ENCODE measurements at places on chromosomes 1 and 21.

DNA sequence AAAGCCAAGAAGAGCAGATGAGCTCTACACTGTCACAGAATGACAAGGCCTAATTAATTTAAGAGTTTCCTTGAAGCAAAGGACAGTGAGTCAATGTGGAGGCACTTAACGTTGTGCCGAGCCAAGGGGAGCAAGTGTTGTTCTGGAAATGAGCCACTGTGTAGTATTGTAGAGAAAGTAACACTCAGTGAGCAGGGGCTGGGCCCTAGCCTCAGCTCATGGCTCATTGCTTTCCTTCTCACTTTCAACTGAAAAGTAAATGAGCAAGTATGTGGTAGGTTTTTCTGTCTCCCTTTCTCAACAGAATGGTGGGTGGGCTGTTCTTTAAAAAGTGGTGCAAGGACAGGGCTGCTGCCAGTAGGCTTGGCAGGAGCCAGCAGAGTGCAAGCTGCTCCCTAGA, 11.8 kb upstream of the KIAA0040 start:
- H3K27ac ChIP-seq: no peak overlapping the region
- peaks cover 21% of the 10 kb centered on the region for H3K4me1 ChIP-seq
- H3K4me3 ChIP-seq: no peak overlapping the region
- no peak for DNase-seq

DNA sequence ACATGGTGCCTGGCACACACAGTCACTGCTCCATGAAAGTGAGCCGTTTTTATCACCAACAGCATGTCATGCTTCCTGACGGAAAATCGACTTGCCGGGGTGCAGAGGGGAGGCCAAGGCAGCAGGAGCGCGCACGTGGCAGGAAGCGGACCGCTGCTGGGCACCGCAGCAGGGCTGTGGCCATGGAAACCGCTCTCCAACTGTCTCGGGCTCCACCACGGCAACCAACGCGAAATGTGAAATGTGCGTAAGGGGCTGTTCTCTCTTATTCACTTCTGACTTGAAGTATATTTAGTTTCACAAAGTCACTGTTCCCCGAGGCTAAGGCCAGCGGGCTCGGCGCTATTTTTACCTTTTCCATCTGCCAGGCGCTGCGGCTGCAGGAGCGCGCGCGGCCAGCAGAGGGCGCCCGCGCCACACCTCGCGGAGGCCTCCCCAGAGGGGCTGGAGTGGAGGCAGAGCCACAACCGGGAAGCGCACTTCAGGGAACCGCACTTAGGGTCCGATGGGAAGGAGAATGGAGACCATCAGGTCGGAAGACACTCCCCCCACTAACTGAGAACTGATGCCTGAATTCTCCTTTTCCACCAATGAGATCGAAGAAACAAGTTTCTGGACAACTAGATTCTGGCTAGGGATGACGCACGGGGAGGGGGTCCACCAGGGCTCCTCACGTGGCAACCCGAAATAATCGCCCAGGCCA, 19.7 kb downstream of the RCC2 start:
- no peak overlapping the region for H3K4me3 ChIP-seq
- H3K27ac ChIP-seq: no peak overlapping the region
- peaks cover 28% of the 10 kb centered on the region for H3K4me1 ChIP-seq
- H3K36me3 ChIP-seq: peaks cover 94% of the 10 kb centered on the region
- H3K27me3 ChIP-seq: no peaks in the 10 kb centered on the region

DNA sequence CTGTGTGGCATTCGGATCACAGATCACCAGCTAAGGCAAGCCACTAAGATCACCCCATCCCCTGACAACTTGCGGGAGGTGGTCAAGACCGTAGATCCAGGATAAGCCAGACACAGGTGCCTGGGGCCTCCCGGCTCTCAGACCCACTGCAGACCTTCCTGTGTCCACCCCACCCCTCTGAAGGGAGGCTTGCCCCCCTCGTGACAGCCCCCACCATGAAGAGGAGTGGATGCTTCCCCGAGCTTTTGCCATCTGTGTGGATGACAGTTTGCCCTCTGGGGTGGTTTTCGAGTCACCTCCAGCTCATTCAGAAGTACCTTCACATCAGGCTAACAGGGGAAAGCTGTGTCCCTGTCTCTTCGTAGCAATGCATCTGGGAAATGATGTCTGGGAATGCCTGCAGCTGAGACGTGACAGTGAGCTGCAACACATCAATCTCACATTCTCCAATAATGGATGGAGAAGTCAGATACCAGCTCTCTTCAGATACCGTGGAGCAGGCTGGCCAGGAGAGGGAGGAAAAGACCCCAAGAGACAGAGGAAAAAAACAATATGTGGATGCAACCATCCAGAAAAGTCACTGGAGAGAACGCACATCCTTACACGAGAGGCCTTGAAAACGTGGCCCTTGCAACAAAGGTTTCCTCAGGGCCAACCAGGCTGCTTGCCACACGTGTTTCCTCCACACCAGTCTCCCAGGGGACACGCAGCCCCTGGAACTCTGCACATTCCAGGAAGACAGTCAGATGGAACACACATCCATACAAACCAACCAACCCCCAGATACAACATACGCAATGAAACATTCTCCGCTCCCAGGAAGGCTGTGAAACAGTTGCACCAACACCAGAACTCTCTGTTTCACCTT, 20.4 kb upstream of the FHAD1 start:
- H3K36me3 ChIP-seq: no peaks in the 10 kb centered on the region
- peaks cover 12% of the 10 kb centered on the region for H3K4me1 ChIP-seq
- H3K4me3 ChIP-seq: no peak overlapping the region
- DNase-seq: no peak
- H3K27ac ChIP-seq: no peak overlapping the region

GRCh38 chr21:29523646-29524045, 224.9 kb downstream of the BACH1 start:
- no peaks in the 10 kb centered on the region for H3K4me1 ChIP-seq
- H3K27ac ChIP-seq: no peak overlapping the region
- no peaks in the 10 kb centered on the region for H3K36me3 ChIP-seq
- no peaks in the 10 kb centered on the region for H3K27me3 ChIP-seq
- no peak overlapping the region for H3K4me3 ChIP-seq
- no peak for DNase-seq

DNA sequence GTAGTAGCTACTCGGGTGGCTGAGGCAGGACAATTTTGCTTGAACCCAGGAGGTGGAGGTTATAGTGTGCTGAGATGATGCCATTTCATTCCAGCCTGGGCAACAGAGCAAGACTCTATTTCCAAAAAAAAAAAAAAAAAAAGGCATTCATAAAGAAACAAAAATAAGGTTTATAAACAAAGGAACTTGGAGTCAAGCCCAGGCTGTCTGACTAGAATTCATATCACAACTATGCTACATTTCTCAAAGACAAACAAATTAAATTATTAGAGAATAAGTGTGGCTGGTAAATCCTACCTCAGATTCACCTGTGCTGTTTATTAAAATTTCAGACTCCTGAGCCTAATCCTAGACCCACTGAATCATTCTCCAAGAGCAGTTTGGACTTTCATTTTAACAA, 4.2 kb downstream of the GCLM start:
- no peaks in the 10 kb centered on the region for H3K27me3 ChIP-seq
- H3K4me3 ChIP-seq: no peak overlapping the region
- no peak overlapping the region for H3K27ac ChIP-seq
- peaks cover 18% of the 10 kb centered on the region for H3K4me1 ChIP-seq
- DNase-seq: no peak

- no peaks in the 10 kb centered on the region for H3K27me3 ChIP-seq
- peak overlapping the region; percentile 89 for H3K27ac ChIP-seq
- H3K4me3 ChIP-seq: peak overlapping the region; percentile 86
These were observed 455 bp downstream of the BSDC1 start for GRCh38 chr1:32393832-32394140.

- no peaks in the 10 kb centered on the region for H3K36me3 ChIP-seq
- peaks cover 8% of the 10 kb centered on the region for H3K27me3 ChIP-seq
- no peak overlapping the region for H3K4me3 ChIP-seq
- H3K4me1 ChIP-seq: no peaks in the 10 kb centered on the region
- DNase-seq: no peak
These were observed 400.5 kb downstream of the MATN1 start for GRCh38 chr1:30322859-30323257.

DNA sequence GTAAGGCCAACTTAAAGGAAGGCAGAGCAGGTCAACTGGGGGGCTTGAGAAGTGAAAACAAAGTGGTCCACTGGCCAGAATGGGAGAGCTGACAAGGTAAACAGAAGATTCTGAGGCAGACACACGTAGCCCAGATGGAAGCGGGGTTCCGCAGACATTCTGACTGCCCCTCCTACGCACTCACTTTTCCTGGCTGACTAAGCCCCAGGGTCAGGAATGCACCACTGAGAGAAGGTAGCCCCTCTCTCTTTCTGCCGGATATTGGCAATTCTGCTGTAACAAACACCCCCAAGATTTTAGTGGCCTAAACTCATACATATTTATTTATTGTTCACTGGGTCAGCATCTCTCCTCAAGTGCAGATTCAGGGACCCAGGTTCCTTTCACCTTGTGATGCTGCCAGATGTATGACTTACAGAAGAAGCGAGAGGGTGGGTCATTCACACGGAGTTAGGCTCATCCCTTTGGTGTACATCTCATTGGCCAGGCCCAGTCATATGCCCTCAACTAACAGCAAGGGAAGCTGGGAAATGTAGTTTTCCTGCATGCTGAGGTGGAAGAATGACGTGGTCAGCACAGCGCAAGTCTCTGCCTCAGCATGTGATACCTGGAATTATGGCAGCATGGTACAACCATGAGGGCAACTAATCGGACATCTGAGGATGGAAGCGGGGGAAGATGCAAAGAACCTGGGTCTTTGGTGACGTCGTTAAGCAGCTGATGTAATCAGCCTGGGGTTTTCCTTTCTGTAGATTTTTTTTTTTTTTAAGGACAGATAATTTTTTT, 43.4 kb upstream of the MRPS6 start:
- H3K27ac ChIP-seq: no peak overlapping the region
- no peak overlapping the region for H3K4me3 ChIP-seq
- no peaks in the 10 kb centered on the region for H3K27me3 ChIP-seq
